ENCODE measurements at places on chromosomes 7 and 10. TPM values are rescaled to one million over a fixed set of nuclear protein-coding genes. Genes with fewer than 3 reads are reported as not detected.

Gene GARS1
- total RNA-seq, result 59.7 TPM

Gene PHKG1
- total RNA-seq, result 0.49 TPM

Gene VPS41
- 32.1 TPM for total RNA-seq

Gene ADRB1
- total RNA-seq, result 18.9 TPM

Gene CRHR2
- not detected for total RNA-seq

Gene TMEM139
- total RNA-seq, result 24.6 TPM

DNA sequence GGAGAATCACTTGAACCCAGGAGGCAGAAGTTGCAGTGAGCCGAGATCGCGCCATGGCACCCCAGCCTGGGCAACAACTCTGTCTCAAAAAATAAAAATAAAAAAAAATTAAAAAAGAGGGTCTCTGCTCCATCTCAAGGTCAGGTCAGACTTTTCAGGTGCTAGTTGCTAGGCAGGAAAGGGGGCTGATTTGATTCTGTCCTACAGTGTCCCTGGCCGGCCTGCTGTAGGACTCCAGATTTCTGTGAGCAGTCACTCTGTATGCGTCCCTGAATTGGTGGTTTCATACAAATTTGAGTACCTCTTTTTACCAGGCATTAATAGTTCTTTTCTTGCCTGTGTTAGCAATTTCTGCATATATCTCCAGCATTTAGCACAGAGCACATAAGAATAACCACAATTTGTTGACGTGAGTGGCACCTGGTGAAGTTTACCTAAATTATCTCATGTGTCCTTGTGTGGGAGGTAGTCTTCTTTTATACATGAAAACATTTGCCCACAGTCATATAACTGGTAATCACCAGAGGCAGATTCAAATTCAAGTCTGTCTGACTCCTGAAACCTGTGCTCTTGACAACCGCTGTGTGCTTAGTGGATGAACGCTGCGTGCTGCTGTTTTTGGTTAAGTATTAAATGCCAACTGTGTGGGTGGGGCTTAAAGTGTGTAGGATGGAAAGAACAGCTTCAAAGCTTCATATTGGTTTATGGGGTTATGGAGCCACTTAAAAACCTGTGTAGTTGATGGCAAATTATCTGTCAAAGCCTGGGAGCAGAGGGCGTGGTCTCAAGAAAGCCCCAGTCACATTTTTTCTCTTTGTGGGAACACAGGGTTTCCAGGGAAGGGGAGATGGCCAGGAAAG lies 3.2 kb upstream of the ZNF775 start:
- no peak for DNase-seq

- no peak for DNase-seq
Measured at GRCh38 chr10:24883176-24883575, 69.2 kb downstream of the PRTFDC1 start.

- no peak for DNase-seq
Measured at GRCh38 chr7:123538189-123538714, 3.9 kb upstream of the IQUB start.

DNA sequence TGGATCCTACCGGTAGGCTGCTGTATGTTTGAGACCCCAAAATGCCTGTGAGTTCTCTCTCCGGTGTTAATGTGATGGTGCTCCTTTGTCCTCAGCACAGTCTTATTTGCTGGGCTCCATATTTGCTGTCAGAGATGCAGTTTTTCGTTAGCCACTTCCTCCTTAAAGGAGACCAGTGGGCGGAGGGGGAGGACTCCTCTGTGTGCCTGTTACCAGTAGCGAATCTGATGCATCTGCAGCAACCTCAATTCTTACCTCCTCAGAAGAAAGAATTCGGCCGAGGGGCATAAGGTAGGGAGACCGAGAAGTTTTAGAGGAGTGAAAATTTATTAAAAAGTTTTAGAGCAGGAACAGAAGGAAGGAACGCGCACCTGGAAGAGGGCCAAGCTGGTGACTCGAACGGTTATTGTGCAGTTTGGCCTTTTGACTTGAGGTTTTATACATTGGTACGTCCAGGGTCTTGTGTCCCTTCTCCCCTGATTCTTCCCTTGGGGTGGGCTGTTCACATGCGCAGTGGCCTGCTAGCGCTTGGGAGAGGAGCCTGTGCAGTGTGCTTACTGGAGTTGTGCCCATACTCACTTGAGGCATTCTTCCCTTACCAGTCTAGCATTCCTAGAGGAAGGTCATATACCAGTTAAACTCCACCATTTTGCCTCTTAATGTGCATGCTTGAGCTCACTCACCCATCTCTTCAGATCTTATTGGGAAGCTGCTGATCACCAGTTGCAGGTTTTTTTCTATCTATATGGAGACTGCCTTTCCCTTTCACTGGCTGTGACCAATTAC lies 49.5 kb downstream of the GNAI1 start:
- no peak for DNase-seq

- DNase-seq, result no peak
Measured at GRCh38 chr7:71424166-71425035, 292.5 kb downstream of the GALNT17 start.

All from upper lobe of left lung (tissue), 6 donors.